Keratinocyte (primary cell): ENCODE measurements at places on chromosomes 16 and 17.
A peak's percentile ranks its signal among the peaks of the same experiment; 100 is the strongest.

DNA sequence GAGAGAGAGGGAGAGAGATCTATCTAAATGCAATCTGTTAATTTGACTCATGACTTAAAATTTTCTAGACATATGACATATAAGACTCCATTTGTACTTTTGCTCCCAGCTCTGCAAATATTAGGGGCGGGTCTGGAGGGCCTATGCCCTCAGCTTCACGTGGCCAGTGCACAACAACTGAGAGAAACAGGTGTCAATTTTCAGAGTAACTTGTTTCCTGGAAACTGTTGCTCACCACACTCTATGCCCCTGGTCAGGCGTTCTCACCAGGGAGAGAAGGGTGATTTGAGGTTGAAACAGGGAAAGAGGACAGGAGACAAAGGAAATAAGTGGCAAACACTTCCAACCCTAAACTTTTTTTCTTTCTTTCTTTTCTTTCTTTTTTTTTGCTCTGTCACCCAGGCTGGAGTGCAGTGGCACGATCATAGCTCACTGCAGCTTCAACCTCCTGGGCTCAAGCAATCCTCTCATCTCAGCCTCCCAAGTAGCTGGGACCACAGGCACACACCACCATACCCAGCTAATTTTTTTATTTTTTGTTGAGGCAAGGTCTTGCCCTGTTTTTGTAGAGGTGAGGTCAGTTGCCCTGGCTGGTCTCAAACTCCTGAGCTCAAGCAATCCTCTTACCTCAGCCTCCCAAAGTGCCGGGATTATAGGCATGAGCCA, 270.0 kb downstream of the SLC39A11 start:
- DNase-seq = no peak

GRCh38 chr17:63832455-63832854, 5.0 kb upstream of the FTSJ3 start:
- DNase-seq = no peak

DNA sequence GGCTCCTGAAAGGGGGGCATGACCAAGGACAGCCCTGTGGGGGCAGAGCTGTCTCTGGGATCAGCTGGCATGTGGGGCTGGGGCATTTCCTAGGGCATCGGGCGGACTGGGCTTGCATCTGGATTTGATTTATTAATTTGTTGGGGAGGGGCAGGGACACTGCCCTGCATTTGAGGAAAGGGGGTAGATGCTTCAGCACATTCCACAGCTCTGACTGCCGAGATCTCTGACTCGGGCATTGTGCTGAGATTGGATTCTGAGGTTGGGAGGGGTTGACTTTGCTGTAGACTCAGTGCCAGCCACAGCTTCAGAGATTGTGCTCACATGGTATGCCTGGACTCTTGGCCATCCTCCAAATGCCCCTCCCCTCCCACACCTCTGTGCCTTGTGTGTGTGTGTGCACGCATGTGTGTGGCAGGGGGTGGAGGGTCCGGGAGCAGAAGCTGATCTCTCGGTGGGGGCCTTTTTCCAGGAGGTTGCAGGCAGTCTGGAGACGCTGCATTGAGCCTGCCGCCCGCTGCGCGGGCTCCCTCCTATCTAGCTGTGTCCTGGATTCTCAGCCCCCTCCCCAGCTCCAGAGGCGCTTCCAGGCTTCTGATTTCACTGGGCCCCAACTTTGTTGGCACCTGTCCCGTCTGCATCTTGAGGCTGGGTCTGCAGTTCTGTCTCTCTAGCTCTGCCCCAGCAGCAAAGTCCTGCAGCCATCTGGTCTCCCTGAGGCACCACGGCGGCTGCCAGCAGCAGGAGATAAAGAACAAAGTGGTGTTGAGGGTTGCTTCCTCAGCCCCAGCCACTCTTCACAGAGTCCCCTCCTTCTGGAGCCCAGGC, 14.9 kb downstream of the IGFBP4 start:
- DNase-seq = peak; percentile 57

DNA sequence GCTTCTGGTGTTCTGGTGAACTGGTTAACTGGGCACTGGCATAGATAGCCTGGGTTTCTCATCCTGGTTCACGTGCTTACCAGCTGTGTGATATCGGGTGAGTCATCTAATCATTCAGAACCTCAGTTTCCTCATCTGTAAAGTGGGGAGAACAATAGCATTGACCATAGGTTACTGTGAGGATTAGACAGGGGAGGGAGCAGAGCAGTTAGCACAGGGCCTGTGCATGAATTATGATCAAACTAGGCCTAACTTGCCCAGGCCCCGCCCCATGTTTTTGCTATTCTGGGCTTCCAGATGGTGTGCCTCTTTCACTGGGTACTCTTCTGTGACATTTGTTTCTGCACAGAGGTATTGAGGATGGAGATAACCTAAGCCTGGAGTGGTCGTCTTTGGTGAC, 4.6 kb upstream of the KLHL36 start:
- no peak for DNase-seq

DNA sequence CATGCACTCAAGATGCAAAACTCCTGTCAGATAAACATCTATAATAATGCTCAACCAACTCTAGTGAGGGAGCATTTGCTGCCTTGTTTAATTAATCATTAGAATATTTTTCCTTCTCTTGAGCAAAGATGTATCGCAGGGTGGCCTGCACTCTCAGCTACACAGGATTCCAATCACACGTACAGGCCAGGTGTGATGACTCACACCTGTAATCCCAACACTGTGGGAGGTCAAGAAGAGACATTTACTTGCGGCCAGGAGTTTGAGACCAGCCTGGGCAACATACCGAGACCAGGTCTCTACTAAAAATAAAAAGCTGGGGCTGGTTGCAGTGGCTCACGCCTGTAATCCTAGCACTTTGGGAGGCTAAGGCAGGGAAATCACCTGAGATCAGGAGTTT, 49.1 kb downstream of the ARHGAP17 start:
- DNase-seq = no peak

- no peak for DNase-seq
Observed at GRCh38 chr17:51120357-51120738, 320 bp downstream of the SPAG9 start.

- no peak for DNase-seq
Observed at GRCh38 chr16:19130852-19131824, 17.4 kb downstream of the ITPRIPL2 start.

GRCh38 chr17:14460516-14461226, 159.8 kb downstream of the HS3ST3B1 start:
- DNase-seq = no peak

- DNase-seq = no peak
Observed at GRCh38 chr16:31430380-31431052, 2.4 kb upstream of the COX6A2 start.

DNA sequence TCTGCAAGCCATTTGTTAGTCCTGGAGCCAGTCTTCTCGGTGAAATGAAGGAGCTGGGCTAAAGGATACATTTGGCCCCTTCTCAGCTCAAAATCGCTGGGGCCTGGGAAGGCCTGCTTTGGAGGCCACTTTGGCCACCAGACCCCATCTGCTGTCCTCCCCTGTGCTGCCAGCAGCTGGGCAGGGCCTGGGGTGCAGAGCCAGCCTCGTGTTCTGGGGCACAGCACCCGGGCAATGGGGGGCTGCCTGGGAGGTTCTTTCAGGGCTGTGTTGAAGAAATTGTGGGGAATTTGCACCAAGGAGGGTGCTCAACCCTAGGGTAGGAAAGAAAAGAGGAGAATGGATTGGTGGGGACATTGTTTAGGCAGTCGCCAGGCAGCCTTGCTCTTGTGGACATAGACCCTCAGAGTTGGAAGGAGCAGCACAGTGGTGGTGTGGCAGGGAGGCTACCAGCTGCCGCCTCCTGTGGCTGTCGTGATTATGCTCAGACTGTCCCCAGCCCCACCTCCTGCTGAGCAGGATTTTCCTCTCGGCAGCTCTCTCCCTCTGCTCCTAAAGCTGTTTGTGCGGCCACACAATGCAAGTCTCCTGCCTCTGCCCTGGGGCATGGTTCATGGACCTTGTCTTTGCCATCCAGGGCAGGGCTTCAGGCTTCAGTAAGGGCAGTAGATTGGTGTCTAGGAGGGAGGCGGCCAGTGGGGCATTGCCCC, 174.8 kb downstream of the NTN1 start:
- no peak for DNase-seq

DNA sequence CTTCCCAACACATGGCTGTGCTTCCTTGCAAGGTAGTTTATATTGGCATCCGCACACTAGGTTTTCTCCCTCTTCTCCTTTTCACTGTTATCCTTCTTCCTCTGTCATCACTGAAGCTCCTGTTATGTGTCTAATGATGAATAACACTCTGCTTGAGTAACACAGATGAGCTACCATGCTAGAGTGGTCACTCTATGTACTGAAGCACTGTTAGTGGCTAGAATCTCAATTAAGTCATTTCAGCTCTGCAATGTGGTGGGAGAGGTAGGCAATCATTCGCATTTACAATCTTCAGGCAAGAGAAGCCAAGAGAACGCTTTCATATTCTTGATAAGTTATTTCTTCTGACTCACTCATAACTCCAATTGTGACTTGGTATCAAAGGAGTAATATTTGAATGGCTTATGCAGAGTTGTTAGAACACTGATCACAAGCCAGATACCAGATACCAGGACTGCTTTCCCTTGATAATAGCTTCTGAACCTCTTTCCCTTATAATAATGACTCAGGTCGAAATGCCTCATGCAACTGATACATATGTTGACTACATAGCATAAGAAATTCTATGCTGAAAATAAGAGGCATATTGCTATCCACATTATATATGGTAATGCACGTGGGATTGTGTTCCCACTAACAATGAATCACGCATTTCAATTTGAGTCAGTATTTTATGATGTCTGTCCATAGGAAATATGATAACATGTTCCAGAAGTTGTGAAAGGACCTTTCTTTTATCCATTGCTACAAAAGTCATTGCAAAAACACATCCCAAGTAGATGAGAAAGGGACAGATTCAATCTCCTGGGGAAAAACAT, 158.0 kb upstream of the HS3ST3A1 start:
- no peak for DNase-seq

DNA sequence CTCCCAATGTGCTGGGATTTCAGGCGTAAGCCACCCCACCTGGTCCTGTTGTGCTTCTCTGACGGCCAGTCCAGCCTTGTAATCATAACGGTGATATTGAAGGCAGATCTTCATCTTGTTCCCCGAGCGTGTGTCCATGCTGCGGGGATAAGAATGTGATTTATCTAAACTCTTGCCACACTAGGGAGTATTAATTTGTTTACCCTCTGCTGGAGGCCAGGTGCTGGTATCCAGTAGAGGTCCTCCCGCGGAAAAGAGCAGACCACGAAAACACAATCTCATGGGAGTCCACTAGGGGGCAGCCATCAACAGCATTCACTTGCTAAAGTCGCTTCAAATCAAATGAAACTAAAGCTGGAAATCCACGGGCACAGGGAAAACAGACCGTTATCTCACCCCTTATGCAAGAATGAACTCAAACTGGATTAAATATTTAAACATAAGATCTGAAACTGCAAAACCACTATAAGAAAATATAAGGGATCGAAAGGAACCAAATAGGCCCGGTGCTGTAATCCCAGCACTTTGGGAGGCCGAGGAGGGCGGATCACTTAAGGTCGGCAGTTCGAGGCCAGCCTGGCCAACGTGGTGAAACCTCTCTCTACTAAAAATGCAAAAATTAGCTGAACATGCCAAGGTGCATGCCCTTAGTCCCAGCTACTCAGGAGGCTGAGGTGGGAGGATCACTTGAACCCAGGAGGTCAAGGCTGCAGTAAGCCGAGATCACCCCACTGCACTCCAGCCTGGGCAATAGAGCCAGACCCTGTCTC, 22.3 kb upstream of the RBBP6 start:
- no peak for DNase-seq

- no peak for DNase-seq
Observed at GRCh38 chr17:80423536-80424225, 8.7 kb downstream of the ENDOV start.

DNA sequence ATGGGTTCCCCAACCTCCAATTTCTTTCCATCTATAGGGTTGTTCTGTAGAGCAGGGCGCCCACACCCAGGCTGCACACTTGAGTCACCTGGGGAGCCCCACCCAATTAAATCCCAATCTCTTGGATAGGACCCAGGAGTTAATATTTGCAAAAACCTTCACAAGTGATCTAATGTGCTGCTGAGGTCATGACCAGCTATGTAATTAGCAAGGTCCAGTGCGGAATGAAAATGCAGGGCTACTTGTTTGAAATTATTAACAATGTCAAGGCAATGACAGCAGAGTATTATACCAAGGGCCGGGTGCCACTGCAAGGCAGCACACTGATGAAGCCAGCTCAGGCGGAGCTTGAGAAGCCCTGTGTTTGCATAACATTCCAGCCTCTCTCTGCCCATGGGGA, 302.7 kb downstream of the MAF start:
- DNase-seq = no peak

- DNase-seq = no peak
Observed at GRCh38 chr16:73064994-73065545, 17.1 kb upstream of the ZFHX3 start.

DNA sequence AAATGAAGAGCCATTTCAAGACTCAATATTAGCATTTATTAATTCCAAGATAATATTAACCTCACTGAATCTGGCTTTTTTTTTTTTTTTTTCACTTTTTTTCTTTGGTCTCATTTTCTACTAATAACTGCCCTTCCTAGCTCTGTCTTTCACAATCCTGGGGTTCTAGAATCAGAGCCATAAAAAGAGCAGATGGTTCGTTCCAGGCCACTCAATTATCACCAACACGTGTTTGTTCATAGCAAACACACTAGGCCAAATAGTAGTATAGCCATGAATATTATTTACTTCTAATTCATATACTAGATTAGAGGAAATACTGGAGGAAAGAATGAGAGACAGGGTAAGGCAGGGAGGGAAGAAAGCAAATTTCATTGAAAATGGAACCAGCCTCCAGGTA, 39.8 kb downstream of the TEX2 start:
- DNase-seq = no peak

GRCh38 chr17:9924735-9925191, 19.7 kb upstream of the RCVRN start:
- peak; percentile 7 for DNase-seq

DNA sequence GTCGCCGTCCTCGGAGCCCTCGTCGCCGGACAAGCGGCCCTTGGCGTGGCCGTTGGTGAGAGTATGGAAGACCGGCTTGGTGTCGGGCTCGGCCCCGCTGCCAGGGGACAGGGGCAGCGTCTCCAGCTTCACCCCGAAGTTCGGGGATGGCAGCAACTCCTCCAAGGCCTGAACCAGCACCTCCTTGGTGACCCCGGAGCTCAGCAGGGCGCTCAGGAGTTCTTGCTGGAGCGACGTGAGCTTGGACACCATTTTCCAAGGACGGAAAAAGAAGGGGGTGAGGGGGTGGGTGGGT, 279 bp downstream of the HNF1B start:
- DNase-seq = no peak

DNA sequence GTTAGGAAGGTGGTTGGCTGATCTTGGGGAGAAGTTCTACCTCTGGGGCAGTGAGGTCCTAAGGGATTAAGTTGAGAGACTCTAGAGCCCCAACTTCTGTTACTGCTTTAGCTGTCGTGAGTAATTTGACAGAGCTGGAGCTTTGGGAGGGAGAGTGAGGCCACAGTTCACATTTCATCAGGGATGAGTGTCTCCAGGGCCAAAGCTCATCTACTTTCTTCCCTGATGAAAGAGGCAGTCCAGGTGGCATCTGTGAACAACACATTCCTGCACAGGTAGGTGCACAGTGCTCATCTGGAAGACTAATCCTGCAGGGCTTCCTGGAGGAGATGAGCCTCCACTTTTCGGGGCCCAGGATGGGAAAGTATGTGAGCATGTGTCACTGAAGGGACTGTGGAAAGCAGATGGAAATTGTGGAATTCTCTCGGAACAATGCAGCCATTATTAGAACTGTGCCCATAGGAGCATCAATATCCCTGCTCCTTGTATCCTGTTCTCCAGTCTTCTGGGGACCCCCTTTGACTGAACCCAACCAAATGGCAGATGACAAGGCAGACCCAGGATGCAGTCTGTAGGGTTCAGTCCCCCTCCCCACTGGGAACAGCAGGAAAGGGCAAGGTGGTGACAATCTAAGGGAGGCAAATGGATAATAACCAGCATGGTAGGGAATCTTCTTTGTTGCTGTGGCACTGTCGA, 9.0 kb downstream of the DYNLL2 start:
- no peak for DNase-seq
